ENCODE measurements at places on chromosomes 6 and 20.
A peak's percentile ranks its signal among the peaks of the same experiment; 100 is the strongest.

GRCh38 chr6:119331663-119332286 is 17.8 kb downstream of the MAN1A1 start:
- no peak for DNase-seq

DNA sequence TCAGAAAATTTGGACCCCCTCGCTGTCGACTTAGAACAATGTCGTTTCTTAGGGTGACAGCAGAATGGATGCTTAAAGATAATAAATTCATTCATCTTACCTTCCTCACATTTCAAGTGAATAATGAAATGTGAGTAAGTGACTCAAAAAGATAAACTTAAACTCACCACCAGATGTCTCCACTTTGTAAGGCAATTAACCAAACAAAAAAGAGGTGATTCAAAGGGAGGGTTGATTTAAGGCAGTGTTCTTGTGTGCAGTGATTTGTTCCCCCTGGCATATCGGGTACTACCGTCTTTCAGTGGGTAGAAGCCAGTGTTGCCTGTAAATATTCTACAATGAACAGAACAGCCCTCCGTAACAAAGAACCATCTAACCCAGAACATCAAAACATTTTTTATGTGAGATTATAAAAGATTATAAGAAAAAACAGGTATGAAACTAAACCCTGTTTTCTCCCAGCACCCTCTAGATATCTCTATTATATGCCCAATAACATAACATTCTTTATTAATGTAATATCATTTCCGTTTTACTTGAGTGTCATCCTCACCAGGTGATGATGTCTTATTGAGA is 589.7 kb downstream of the CBLN4 start:
- DNase-seq = no peak

- DNase-seq = peak; percentile 13
These were observed 264.7 kb downstream of the DLL1 start for GRCh38 chr6:170025935-170026750.

DNA sequence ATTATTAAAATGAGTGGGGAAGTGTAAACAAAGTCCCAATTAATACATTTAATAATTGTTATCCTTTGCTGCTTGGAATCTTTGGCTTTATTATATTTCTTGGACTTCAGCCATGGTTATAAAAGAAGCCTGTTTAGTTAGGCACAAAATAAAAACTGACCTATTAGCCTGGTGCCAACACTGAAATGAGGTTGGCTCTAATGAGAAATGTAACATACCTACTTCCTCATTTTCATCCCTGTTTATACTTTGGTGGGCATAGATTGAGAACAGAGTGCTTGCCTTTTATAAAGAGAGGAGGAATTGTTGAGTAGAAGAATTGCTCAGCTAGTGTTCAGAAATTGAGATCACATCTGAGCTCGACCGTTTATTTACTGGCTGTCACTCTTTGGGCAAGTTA is 471.3 kb downstream of the UTRN start:
- DNase-seq = no peak

- DNase-seq = no peak
These were observed 117.5 kb downstream of the FLRT3 start for GRCh38 chr20:14219801-14220461.

DNA sequence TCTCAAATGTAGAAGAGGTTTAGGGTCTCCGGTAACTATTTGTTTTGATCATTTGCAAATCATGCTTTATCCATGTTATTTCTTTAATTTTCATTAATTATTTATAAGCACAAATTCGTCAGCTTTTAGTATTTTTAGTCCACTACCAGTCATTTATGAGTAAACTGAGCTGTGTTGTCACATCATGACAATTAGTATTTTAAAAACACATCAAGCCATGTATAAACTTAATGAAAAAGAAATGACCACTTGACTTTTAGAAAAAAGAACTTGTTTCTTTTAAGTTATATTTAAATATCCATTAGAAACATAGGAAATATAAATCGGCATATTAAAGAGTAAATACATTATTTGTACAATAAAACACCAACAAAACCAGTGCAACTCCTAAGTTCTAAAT is 2.8 kb downstream of the NKX2-4 start:
- no peak for DNase-seq

DNA sequence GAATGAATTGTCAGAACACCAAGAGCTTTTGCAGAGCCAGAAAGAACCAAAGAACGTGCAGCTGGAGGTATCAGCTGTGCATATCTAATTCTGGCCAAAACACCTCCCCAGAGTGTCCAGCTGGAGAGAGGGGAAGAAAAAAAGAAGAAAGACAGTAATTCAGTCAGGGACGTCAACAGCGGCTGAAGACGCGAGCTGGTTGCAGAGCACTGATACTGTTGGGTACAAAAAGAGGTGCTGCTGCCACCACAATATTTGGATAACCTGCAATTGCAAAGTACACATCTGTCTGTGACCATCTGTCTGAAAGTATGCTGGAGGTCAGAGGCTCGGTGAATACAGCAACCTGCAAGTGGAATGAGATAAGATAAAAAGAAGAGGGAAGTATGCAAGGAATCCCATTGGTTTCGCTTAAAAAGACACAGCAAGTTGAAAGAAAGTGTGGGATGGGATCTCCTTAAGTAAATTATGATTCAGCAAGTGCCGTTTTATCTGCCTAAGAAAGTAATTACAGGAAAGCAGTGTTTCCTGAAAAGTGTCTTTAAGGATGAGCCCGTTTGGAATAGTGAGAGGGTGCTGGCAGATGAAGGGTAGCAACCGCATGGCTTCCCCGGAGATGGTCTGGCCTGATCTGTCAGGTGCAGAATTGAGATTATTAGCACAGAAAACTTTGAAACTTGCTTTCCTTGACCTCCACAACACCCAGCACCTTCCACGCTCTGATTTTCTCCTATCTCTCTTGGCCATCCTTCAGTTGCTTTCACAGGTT is 189.9 kb upstream of the PRDM1 start:
- DNase-seq = no peak

DNA sequence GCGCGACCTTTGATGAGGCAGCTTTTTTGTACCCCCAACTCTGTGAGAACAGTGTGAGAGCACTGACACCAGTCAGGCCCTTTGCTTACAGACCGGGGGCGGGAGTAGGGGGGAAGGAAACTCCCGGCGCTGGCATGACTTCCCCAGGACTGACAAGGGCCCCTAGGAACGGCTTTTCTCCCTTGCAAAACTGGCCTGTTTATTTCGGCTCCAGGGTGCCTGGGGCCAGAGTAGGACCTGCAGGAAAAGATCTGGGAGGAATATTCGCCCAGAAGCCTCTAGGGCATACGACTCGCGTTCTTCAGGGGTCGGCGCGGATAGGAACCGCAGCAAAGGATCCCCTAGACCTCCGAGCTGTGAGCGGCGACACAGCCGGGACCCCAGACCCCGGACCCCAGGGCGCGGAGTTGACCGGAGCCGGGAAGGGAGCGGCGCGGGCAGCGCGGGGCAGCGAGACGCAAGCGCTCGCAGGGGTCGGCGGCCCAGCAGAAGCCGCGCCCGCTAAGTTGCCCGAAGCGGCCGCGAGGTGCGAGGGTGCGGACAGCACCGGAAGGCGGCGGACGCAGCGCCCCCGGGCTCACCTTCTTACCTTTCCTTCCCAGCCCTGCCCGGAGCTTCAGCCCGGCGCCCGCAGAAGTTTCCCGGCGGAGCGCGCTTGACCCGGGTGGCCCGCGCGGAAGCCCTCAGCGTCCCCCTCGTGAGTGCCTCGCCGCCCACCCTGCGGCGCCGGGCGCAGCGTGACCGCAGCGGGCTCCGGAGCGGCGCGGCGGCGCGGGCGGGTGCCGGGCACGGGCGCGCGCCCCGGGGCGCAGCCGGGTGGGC is at the start of gene POPDC3:
Gene POPDC3 (minus strand): TSS at position 771 of the 822 bp plus-strand sequence. CDS start 18,105 bp downstream, outside the sequence.
- DNase-seq = no peak

DNA sequence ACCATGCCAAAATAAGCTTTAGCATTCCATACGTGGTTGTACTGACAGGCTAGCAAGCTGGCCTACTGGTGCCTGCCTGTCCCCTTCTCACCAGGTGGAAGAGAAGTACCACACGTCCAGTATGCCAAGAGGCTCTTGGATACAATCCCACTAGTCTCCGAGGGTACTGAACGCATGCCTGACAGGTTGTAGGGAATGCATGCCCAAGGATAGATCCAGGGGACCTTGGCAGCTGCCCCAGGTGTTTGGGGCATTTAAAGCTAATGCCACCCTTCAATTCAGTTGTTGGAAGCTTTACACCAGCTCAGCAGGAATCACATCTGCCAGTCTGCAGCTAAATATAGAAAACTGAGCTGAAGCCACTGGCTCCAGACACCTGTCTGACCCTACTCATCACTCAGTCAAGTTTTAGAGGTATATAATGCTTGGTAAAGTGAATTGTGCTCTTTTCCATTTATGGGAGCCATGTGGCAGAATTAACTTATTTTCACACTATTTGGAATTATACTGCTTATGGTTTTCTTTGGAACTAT is 4.9 kb downstream of the TUBB2B start:
- DNase-seq = no peak

- DNase-seq = no peak
These were observed 1324.9 kb downstream of the HACE1 start for GRCh38 chr6:103534814-103535213.

DNA sequence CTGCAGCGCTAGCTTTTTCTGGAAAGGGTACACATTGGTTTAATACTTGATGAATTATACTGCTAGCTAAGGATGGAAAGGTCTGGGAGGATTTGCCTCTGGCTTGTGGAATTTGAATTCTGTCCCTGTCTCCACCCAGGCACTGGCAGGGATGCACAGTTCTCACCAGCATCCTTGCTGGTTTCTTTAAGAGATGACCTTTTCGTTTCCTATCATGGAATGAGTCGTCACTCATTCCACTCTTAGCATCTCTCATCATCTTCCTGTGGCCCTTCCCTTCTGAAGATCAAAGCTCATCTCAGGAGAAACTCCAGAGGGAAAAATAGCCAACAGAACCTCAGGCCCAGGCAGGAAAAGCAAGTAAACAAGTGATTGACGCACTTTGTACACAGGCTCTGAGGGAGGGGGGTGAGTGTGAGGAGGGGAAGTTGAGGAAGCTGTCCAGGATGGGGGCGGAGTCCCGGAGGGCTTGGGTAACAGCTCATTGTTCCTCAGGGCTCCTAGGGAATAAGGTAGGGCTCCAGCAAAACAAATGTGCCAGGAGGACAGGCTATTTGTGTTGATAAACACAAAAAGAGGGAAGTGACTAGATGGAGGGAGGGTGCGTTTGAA is 25.7 kb upstream of the SAYSD1 start:
- no peak for DNase-seq

DNA sequence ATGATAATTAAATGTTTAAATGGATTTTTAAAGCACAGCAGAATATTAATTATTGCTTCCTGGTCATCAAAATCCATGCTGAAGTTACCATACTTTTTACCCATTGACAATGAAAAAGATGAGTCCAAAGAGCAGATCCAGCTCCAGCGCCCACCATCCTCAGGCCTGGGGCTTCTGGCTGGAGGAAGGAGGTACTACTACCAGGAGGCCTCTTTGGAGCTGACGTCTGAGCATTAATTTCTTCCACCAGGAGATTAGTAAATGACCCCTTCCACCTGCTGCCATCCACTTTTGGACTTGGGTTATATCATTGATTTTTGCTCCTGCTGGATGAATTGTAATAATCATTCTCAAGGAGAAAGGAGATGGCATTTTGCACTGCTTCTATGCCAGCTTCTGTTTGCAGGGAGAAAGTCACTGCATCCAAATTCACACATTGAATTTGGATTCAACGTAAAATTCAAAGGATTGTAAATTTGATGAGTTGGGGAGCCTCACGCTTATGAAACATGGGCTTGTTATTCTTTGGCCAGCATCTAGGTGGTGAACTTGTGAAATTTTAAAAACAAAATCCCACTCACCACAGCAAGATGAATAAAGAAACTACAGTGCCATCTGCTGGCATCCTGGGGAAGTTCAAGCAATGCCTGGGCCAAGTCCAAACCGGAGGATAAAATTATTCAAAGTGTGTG is 121.8 kb downstream of the SASH1 start:
- DNase-seq = peak; percentile 81

- no peak for DNase-seq
These were observed 86.3 kb downstream of the C6orf118 start for GRCh38 chr6:165223101-165223500.

DNA sequence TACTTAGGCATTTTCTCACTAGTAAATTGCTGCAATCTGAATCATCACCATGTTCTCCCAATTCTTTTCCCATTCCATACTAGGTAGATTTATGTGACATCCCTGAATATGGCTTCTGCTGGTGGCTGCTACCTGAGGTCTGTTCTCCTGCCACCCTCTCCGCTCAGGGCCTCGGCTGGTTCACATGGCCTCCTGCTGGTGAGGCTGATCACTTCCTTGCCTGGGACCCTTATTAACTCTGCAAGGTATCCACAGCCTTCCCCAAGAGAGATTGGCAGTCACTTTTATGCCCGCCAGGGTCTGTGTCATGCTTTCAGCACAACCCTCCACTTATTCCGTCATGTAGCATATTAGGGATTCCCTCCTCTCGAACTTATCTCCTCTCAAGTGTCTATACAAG is 424.5 kb upstream of the FLRT3 start:
- no peak for DNase-seq

GRCh38 chr6:10587656-10588406 is 66.7 kb downstream of the GCNT2 start:
- no peak for DNase-seq
